Neural progenitor cell (in vitro differentiated cells): ENCODE measurements at places on chromosomes 4 and X. TPM values are rescaled to one million over a fixed set of nuclear protein-coding genes. Genes with fewer than 3 reads are reported as not detected.

DNA sequence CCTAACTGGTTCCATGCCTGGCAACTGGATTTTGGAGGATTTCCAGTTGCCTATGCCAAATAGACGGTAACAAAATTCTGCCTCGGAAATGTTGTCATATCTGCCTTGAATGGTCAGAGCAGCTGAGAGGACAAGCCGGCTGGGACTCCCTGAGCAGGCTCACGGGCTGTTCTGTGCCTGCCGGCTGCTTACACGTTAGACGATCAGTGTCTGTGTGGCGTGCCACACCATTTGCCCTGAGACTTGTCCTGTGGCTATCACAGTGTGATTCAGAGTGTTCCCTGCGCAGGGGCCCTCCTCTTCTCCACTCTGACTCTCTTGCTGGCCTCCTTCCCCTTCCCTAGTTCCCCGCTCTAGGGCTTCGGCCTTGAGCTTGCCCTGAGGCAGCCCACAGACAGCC lies 42.4 kb downstream of the RAI2 start:
- H3K4me1 ChIP-seq, result no peaks in the 10 kb centered on the region
- H3K27ac ChIP-seq, result no peak overlapping the region
- H3K4me3 ChIP-seq, result no peak overlapping the region
- no peaks in the 10 kb centered on the region for H3K27me3 ChIP-seq

DNA sequence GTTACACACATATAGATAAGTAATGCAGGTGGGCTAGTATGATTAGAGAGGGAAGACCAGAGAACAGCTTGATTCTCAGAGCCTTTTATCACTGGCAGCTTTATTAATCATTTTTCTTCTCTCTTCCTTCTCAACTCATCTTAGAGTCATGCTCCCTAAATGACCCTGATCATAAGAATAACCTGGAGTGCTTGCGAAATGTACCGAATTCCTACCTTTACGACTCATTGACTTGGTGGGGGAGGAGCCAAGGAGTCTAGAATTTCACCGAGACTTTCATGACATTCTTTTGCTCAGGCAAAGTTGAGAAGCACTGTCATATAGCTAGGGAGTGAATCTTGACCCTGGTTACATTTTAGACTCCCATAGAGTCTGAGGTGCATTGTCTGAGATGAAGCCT lies 298.9 kb upstream of the PUDP start:
- H3K36me3 ChIP-seq, result no peaks in the 10 kb centered on the region
- H3K27ac ChIP-seq, result no peak overlapping the region
- H3K27me3 ChIP-seq, result no peaks in the 10 kb centered on the region
- DNase-seq, result no peak

DNA sequence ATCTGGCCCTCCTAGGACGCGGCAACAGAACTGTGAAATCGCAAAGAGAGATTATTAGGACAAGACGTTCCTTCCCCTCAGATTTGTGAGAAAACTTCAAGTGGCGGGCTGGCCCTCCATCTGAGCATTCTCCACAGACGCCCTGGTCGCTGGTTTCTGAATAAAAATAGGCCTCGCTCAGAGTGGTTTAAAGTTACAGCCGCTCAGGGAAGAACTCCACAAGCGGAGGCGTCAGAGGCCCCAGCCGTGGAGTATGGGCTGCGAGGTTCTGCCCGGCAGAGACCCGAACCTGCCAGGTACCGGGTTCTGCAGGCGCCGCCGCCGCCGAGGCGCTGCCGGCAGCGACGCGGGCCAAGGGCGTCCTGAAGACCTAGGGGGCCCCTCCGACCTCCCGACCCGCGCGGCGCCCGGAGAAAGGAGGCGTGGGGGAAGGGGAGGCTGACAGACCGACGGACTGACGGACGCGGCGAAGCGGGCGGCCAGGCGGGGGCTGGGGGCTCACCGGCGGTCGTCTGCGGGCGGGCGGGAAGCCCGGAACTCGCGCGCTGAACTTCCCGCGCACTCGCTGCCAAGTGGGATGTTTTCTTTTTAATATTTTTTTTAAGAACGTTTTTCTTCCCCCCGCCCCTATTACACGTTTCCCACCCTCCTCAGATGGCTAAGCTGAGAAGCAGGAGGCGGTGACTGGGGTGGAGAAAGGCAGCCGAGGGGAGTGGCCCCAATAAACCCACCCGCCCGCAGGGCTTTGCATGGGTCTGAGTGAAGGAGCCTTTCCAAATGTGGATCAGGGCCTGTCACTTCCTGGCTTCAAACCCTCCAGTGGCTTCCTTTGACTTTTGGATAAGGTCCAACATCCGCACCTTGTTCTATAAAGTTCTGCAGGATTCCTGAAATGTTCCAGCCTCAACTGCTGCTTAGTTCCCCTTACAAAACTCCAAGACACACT lies at the start of gene PABPC4L:
TSS of gene PABPC4L (minus strand) at position 574 of the 946 bp plus-strand sequence. CDS start 770 bp downstream, outside the sequence.
- H3K4me3 ChIP-seq, result peak within 1 kb of the TSS; percentile 46
- H3K27me3 ChIP-seq, result no peaks in the 10 kb centered on the region
- H3K27ac ChIP-seq, result no peak within 1 kb of the TSS
- H3K36me3 ChIP-seq, result peaks cover 3% of the 10 kb centered on the region

DNA sequence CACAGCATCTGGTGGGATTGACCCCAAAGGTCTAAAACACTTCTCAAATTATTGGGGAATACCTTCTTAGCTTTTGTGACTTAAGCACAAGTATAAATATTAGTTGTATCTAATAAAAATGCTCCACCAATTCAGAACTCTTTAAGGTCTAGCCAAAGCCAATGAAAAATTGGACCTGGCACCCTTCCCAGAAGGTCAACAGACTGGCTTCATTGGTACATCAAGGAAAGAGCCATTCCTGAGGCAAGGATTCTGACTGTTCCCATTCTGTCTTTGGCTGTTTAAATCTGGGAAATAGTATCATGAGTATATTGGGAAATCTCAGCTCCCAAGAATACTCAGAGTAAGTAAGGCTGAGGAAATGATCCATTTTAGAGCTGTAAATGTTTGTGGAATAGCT lies 153.0 kb upstream of the TRPC5 start:
- no peak overlapping the region for H3K27ac ChIP-seq
- no peak for DNase-seq
- no peaks in the 10 kb centered on the region for H3K27me3 ChIP-seq
- no peaks in the 10 kb centered on the region for H3K36me3 ChIP-seq

- no peak overlapping the region for H3K27ac ChIP-seq
- no peak for DNase-seq
- H3K27me3 ChIP-seq, result no peaks in the 10 kb centered on the region
- H3K4me1 ChIP-seq, result no peaks in the 10 kb centered on the region
Observed at GRCh38 chr4:168361365-168362024, 42.9 kb upstream of the DDX60 start.

- no peaks in the 10 kb centered on the region for H3K27me3 ChIP-seq
- no peak overlapping the region for H3K27ac ChIP-seq
- no peaks in the 10 kb centered on the region for H3K36me3 ChIP-seq
- no peak overlapping the region for H3K4me3 ChIP-seq
- peaks cover 10% of the 10 kb centered on the region for H3K4me1 ChIP-seq
Observed at GRCh38 chr4:55554453-55555030, 7.8 kb upstream of the CLOCK start.

Gene CSAG1
- total RNA-seq, result not detected in 2 replicates

Gene IGBP1
- 54.0 and 56.6 TPM in 2 replicates for total RNA-seq

DNA sequence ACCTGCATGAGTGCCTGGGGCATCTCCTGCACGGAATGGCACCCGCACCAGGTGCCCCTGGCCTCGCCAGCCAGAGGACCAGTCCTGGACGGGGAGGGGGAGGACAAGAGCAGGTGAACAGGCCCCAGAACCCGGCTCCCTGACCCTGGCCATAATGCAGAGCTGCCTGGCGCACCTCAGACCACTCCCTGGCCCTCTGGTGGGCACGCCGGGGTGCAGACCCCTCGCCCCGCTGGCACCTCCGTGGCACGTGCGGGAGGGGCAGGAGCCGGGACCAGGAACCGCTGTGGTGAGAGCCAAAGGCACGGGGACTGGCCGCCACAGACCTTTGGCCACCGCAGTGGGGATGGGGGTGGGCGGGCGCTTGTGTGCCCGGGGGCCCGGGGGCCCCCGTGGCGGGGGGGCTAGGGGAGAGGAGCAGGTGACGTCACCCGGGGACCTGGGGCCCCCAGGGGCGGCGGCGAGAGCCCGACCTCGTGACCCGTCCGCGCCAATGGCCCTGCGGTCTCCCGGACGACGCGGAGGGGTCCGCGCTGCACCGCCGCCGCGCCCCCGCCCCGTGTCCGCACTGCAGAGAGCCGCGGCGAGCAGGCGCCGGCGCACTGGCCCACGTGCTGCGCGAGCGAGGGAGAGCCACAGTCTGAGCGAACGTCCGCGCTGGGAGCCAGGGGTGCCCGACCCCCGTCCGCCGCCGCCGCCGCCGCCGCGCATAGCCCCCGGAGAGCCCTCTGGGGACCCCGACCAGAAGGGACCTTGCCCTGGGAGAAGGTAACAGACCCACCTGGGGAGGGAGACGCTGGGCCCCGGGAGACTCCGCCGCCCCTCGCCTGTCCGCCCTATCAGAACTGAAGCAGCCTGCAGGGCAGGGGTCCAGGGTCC lies at the start of gene PNMA3:
TSS of gene PNMA3 (plus strand) at position 600 of the 879 bp plus-strand sequence. CDS start 586 bp downstream, outside the sequence.
- no peaks in the 10 kb centered on the region for H3K4me1 ChIP-seq
- peaks cover 37% of the 10 kb centered on the region for H3K27me3 ChIP-seq
- no peak within 1 kb of the TSS for H3K27ac ChIP-seq
- no peaks in the 10 kb centered on the region for H3K36me3 ChIP-seq
- peak; percentile 45 for DNase-seq

DNA sequence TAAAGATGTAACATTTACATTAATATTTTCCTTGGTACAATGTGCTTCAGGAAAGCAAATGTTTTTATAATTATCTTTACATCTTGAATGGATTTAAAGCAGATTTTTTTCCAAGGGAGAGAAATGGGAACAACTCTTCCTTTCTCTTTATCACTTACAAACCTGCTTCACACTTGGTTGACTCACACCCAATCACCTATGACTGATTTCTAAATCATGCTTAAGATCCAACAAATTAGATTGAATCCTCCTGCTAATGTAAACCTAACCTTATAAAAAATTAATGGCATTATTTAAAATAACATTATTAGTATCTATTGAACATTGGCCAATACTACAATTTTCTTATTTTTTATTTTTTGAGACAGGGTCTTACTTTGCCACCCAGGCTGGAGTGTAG lies 127.1 kb downstream of the INPP4B start:
- H3K27me3 ChIP-seq, result no peaks in the 10 kb centered on the region
- H3K4me3 ChIP-seq, result no peak overlapping the region
- no peaks in the 10 kb centered on the region for H3K4me1 ChIP-seq

- peak; percentile 55 for DNase-seq
- no peaks in the 10 kb centered on the region for H3K27me3 ChIP-seq
- H3K4me3 ChIP-seq, result no peak overlapping the region
- H3K36me3 ChIP-seq, result no peaks in the 10 kb centered on the region
- H3K27ac ChIP-seq, result no peak overlapping the region
Observed at GRCh38 chrX:69297506-69297905, 132.3 kb upstream of the PJA1 start.

DNA sequence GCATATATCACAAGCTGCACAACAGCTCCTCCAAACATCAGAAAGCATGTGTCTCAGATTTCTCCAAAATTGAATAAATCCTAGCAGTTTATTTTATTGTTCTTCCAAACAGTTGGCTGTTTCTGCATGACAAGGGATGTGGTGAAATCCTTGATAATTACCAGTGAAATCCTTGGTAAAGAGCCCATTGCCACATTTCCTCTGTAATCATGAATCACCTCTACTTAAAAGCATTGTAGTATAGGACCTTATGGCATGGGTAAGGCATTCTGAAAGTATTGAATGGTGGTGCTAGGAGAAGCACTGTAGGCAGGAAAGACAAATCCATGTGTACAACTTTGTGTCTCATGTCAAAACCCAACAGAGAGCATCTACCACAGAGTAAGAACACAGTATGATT lies 135.8 kb upstream of the NDST3 start:
- H3K27me3 ChIP-seq, result no peaks in the 10 kb centered on the region
- H3K4me1 ChIP-seq, result no peaks in the 10 kb centered on the region
- no peak overlapping the region for H3K4me3 ChIP-seq
- no peak for DNase-seq

DNA sequence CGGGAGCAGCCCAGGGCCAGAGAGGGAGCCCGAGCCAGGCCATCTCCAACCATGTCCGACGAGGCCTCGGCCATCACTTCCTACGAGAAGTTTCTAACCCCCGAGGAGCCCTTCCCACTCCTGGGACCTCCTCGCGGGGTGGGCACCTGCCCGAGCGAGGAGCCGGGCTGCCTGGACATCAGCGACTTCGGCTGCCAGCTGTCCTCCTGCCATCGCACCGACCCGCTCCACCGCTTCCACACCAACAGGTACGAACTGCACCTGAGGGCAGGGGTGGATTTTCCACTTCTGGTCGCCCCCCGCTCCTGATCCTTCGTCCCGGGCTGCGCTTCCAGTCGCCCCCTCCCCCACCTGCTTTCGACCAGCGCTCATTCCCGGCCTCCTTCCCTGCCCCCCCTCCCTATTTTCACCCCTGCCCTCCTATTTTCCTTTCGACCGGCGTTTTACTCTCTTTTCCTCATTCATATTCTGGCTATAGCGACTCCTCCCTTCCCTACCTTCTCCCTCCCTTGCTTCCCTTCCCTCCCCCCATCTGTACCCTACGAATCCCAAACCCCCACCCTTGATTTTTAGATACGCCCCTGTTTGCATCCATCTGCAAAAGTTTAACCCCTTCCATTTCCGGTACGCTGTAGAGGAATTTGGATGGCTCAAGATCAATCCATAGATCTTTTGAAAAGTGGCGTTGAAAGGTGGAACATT lies 633 bp downstream of the FAM199X start:
- no peaks in the 10 kb centered on the region for H3K36me3 ChIP-seq
- H3K27ac ChIP-seq, result no peak overlapping the region
- H3K4me1 ChIP-seq, result no peaks in the 10 kb centered on the region
- H3K4me3 ChIP-seq, result peak overlapping the region; percentile 77
- H3K27me3 ChIP-seq, result no peaks in the 10 kb centered on the region
- DNase-seq, result no peak

- no peak overlapping the region for H3K4me3 ChIP-seq
- no peak for DNase-seq
- H3K36me3 ChIP-seq, result no peaks in the 10 kb centered on the region
- H3K27me3 ChIP-seq, result no peaks in the 10 kb centered on the region
Observed at GRCh38 chr4:189221691-189222090, 719.0 kb upstream of the FRG1 start.

Gene TLR6
- total RNA-seq, result 0.06 and 0.07 TPM in 2 replicates

GRCh38 chr4:36233567-36234266 lies 10.6 kb downstream of the ARAP2 start:
- H3K36me3 ChIP-seq, result no peaks in the 10 kb centered on the region
- no peak for DNase-seq
- no peaks in the 10 kb centered on the region for H3K27me3 ChIP-seq
- H3K4me3 ChIP-seq, result no peak overlapping the region
- H3K27ac ChIP-seq, result no peak overlapping the region

- no peaks in the 10 kb centered on the region for H3K36me3 ChIP-seq
- DNase-seq, result no peak
- H3K4me1 ChIP-seq, result no peaks in the 10 kb centered on the region
- no peak overlapping the region for H3K27ac ChIP-seq
- H3K4me3 ChIP-seq, result no peak overlapping the region
- H3K27me3 ChIP-seq, result no peaks in the 10 kb centered on the region
Observed at GRCh38 chr4:113700602-113701150, 60.9 kb downstream of the CAMK2D start.

Gene SLIT2
- 1.2 and 3.0 TPM in 2 replicates for total RNA-seq

Gene CEP135
- 25.8 and 40.4 TPM in 2 replicates for total RNA-seq

Gene C4orf36
- total RNA-seq, result 5.7 and 8.6 TPM in 2 replicates

Gene LNX1
- 0.34 and 0.43 TPM in 2 replicates for total RNA-seq
